Activated naive CD4-positive, alpha-beta T cell (primary cell): ENCODE measurements at places on chromosomes 5 and 9.

GRCh38 chr5:57529864-57530263 is 47.3 kb upstream of the ACTBL2 start:
- DNase-seq: no peak

DNA sequence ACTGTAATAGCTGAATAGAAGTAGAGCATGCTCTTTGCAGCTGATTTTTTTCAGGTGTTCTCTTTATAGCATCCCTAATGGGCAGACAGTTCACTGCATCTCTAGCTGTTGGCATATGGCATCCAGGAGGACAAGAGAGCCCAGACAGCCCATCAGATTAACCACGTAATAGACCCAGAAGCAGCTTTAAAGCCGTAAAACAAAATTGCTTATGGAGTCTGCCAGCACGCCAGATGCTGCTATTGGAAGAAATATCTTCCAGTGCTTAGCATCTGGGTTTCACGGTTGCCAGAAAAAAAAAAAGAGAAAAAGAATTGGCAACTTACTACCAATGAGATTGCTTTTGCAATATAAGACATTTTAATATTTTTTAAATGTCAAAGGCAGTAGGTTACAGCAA is 869.4 kb upstream of the NUDT12 start:
- DNase-seq: no peak

GRCh38 chr5:72848474-72849428 is 32.3 kb downstream of the TNPO1 start:
- peak; percentile 21 for DNase-seq

DNA sequence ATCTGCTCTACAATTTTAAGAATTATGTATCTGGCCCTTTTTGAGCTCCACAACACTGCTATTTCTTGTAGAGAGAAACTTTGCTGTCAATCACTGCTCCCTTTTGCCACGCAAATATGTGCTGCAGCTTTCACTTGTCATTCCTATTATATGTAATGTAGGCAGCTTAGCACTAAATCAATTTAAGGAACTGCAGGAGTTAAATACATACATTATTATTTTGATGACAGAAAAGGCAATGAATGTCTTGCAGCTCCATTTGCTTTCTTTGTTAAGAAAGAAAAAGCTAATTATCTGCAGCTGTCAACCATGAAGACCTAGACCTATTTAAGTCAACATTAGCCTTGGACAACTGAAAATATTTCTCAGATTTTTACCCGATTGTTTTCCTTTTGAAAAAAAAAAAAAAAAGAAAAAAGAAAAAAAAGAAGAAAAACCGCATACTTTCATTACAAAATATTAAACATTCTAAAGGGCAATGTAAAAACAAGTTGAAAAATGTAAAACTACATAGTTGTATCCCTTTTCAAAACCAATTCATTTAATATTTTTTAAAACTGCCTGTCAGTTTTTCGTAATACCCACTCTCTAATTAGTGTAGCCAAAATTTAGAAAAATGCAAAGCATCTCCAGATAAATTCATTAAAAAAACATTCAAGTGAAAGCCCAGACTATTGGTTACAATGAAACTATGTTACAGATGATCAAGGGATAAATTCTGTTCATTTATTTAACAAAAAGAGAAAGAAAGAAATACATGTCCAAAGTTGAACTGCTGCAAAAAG is 57.2 kb downstream of the RFX3 start:
- DNase-seq: no peak

- no peak for DNase-seq
These were observed 9.4 kb upstream of the BTF3 start for GRCh38 chr5:73488806-73489205.

DNA sequence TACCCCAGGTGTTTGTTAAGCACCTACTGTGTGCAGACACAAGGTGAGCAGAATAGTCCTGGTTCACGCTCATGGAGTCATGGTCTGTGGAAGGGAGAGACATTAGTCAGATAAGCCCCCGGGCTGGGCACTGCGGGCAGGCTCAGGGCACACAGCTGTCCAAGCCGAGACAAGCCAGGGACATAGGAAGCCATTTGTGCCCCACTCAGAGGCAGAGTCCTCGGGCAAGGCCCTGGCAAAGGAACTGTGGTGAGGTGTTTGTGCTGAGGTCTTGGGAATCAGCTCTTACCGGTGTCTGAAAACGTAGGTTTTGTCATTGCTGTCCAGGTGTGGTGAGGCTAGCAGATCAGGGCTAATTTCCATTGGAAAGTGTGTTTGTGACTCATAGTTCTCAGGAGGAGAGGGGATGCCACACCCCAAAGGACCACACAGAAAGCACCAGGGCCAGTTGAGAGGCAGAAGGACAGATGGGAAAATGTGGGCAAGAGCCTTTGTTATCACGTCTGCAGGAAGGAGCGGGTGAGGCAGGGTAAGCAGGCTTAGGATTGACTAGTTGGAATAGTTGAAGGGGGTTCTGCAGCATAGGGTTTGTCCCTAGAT is 46.1 kb upstream of the NEURL1B start:
- no peak for DNase-seq

- no peak for DNase-seq
These were observed 8.8 kb upstream of the ASB6 start for GRCh38 chr9:129650680-129651235.

DNA sequence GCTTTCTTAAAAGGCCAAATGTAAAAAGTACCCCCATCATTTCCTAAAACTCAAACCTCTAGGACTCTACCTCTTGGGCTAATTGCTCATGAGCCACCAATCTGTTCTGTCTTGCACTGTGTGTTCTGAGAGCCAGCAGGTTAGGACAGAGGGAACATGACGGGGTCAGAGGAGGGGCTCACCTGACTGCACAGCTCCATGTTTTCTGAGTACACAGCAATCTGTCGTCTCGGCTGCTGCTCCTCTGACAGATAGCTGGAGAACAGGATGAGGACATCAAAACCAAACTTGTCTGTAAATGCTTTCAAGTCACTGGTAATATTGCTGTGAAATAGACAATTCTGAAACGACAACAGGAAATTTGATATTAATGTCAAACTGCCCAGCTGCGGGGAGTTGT is 50.9 kb upstream of the PCA3 start:
- DNase-seq: no peak

DNA sequence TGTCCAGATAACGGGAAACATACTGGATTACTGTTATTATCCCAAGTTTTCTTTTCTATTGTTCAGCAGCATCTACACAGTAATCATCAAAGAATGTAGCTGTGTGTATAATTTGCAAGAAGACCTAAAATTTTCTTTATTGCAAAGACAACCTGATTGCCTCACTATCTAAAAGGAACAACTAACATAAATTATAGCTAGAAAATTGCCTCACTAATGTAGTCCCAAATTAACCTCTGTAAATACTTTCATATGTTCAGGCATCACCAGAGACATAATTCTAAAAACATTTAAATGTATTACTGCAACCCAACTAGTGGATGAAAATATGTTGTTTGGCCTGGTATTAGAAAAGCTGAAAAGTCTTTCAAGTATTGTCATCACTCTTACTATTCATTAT is 275.4 kb downstream of the CDH12 start:
- DNase-seq: no peak

GRCh38 chr5:154878642-154879335 is 20.4 kb downstream of the CNOT8 start:
- DNase-seq: no peak

DNA sequence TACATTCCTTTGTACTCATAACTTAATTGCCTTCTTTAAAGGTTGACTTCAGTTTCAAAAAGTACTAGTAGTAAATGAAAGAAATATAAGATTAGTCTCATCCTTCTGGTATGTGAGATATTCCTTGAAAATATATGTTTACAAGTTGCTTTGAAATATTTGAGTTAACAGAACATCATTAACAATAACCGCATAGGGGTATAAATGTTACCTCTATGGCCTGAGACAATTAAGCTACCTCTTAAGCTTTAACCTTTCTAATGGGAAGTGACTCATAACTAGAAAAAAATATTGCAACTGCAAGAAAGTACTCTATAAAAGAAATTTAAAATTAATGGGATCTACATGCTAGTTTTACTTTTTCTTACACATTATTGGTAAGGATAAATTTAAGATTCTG is 399.0 kb downstream of the CDH10 start:
- no peak for DNase-seq

GRCh38 chr5:109177227-109177626 is 232.5 kb downstream of the PJA2 start:
- no peak for DNase-seq

DNA sequence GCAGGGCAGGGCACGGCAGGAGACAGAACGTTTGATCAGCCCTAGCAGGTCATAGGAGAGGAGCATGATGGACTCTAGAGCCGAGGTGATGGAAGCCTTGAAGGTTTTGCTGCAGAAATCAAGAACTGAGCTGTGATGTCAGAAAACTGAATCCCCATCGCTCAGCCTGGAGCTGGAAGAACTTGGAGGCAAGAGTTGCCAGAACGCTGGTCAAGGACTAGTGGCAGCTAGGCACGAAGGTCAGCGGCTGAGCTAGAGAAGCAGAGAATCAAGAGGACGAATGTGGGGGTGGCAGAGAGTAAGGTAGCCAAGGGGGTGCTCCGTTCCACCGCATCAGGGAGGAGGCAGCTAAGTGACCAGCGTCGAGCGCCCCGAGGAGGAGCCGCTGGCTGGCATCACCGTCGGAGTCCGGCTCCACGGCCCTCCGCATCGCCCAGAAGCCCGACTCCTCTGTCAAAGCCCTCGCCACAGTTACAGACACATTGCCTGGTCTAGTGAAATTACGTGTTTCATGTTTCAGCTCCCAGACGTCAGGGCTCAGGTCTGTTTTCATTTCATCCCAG is 1.2 kb upstream of the GALNT10 start:
- DNase-seq: no peak

DNA sequence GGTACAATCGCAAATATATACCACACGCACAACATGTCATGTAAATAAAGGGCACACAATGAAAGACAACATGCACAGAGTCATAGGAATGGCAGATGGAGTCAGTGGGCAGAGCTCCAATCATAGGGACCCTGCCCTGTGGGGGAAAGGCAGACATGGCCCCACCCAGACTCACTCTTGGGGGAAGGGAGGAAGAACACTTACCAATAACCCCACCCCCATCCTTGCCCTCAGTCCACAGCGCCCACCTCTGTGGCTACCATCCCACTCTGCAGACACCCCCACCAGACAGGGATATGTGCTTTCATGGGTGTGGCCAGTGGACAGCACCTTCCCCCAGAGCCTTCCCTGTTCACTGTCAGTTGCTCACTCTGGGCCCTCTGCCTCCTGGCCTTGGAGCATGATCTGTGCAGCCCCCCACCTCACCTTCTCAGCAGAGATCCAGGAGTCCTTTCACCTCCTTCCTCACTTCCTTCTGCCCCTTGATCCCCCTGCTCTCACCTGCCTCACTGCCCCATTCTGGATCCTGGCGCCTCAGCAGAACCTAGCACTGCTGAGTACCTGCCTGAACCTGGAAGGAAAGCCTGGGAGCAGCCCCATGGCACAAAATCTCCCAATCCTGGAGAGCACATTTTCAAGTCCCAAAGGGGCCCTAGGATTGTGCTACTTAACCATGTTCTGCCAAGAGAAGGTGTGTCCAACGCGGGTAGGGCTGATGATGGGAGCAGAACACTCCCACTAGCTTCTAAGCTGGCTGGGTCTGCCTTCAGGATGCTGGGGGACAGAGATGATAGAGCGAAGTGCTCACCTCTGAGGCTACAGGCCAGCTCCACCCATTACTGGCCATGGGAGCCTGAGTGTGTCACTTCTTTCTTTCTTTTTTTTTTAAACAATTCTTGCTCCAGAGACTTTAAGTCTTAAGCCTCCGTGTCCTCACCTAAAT is 1.5 kb upstream of the PHF19 start:
- no peak for DNase-seq

GRCh38 chr5:142006363-142007236 is 6.2 kb downstream of the GNPDA1 start:
- no peak for DNase-seq

GRCh38 chr5:58381566-58381965 is 78.3 kb downstream of the PLK2 start:
- DNase-seq: no peak

- no peak for DNase-seq
These were observed 69.3 kb downstream of the DTWD2 start for GRCh38 chr5:118919016-118919415.

DNA sequence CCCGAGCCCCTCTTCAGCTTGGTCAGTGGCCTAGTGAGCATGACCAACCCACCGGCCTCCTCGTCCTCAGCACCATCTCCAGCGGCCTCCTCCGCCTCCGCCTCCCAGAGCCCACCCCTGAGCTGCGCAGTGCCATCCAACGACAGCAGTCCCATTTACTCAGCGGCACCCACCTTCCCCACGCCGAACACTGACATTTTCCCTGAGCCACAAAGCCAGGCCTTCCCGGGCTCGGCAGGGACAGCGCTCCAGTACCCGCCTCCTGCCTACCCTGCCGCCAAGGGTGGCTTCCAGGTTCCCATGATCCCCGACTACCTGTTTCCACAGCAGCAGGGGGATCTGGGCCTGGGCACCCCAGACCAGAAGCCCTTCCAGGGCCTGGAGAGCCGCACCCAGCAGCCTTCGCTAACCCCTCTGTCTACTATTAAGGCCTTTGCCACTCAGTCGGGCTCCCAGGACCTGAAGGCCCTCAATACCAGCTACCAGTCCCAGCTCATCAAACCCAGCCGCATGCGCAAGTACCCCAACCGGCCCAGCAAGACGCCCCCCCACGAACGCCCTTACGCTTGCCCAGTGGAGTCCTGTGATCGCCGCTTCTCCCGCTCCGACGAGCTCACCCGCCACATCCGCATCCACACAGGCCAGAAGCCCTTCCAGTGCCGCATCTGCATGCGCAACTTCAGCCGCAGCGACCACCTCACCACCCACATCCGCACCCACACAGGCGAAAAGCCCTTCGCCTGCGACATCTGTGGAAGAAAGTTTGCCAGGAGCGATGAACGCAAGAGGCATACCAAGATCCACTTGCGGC is 1.8 kb downstream of the EGR1 start:
- no peak for DNase-seq

GRCh38 chr5:72407541-72407940 is 87.4 kb downstream of the PTCD2 start:
- no peak for DNase-seq

DNA sequence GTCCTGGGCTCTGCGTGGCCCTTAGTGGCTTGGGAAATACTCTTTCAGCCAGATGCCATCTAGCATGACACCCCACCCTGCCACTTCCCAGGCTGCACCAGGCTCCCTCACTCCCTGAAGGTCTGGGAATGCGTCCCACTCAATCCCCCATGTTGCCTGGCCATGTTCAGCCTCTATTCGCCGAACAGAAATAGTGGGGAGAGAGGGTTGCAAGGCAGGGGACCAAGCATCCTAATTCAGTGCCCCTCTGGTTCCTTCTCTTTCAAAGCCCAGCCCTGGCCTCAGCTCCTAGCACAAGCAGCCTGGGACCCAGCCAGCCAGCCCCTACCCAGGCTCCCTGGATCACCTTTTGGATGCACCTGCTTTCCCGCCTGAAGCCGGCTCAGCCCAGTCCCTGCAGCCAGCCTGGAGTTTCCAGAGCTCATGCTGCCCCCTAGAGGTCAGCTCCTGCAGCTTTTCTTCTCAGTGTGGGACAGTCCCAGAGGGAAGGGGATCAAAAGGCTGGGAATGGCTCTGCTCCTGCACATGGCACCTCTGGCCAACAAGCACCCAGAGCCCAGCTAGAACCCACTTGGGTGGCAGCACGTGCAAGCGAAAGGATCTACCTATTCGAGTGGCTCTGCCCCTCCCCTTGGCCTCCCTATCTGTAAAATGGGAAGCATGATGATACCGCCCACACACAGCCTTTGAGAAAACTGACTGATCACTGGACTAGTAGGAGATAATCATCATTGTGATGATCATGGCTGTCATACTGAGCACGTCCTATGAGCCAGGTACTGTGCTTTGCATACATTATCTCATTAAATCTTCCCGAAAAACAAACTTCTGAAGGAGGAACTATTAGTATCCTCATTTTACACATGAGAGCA is 48.7 kb upstream of the C5orf58 start:
- DNase-seq: no peak

- no peak for DNase-seq
These were observed 65.5 kb downstream of the EBF1 start for GRCh38 chr5:159034083-159034824.

GRCh38 chr5:142845954-142846398 is 75.8 kb downstream of the ARHGAP26 start:
- DNase-seq: no peak
